ENCODE measurements at places on chromosomes 12 and 14.

DNA sequence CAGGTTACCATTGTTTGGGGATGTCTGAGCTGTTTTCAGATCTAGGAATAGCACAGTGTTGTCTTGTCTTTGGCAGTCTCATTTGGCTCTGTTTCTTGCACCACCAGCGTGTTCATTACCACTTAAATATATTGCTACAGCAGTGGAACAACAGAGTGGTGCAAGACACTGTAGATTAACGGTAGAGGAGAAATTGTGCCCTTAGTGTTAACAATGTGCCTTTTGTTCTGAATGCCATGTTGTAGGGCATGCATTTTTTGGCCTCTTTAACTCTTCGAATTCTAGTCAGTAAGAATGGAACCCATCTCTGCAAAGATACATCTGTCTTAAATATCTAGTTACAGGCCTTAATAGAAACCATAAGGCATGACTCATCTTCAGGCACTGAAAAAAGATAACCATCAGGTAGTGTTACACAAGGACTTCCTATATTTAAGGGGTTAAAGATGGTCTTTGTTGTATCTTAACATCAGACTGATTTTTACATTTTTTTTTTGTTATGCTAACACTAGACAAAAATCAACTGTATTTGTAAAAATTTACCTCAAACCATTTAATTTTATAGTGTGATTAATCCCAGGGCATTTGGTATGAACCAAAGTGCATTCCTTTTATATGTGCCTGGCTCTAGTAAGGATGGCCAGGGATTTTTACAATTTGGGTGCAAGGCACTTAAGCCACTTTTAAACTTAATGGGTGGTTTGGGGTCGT, 12.9 kb downstream of the DYRK2 start:
- no peak for DNase-seq

DNA sequence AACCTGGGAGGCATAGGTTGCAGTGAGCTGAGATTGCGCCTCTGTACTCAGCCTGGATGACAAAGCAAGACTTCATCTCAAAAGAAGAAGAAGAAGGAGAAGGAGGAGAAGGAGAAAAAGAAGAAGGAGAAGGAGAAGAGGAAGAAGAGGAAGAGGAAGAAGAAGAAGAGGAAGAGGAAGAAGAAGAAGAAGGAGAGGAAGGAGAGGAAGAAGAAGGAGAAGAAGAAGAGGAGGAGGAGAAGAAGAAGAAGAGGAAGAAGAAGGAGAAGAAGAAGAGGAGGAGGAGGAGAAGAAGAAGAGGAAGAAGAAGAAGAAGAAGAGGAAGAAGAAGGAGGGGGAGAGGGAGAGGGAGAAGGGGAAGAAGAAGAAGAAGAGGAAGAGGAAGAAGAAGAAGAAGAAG, 12.9 kb upstream of the KRT8 start:
- no peak for DNase-seq

GRCh38 chr12:51926718-51927117, 19.4 kb downstream of the ACVRL1 start:
- DNase-seq, result peak; percentile 55

DNA sequence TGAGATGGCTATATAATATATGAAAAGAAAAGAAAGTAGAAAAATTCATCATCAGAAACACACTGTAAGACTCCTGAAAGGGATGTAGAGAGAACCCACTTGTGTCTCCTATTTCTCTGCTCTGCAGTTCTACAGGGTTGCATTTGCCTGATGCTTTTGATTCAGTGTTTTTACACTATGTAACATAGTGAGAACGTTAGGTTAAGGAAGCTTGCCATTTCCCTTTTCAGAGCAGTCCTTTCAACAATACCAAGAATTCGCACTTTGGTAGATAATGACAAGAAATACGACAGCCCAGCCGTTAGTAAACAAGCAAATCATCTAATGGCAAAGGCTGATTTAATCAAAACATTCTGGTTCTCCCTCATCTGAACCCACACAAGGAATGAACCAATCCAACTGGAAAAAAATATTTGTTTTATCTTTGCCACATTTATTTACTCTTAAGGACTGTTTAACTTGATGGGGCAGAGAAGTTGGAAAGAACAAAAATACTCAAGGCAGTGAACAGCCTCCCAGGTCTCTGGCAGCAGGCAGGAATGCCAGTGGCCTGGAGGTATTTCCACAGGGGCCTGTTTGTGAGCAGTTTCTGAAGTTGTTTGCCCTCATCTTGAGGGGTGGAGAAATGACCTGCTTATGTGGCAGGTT, 30.8 kb upstream of the SOCS2 start:
- no peak for DNase-seq

GRCh38 chr14:37901978-37902377, 305.7 kb upstream of the SSTR1 start:
- no peak for DNase-seq

DNA sequence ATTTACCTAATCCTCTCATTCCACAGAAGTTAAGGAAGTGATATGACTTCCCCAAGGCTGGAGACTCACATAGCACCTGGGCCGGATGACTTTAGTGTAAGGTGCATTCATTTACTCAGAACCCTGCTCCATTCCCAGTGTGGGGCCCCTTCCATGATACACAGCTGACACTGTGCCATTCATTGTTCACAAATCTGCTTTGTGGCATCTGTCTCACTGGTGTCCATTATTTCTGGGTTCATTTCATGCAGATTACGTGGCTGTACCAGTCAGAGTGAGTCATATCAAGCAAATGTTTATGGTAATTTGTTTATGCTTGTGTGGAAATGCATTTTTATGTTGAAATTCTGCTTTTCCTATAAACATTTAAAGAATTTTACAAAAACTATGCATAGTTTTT, 5.2 kb downstream of the ANO4 start:
- DNase-seq, result no peak

- no peak for DNase-seq
Measured at GRCh38 chr14:33477797-33478196, 473.1 kb downstream of the EGLN3 start.

GRCh38 chr12:128570191-128571065, 253.3 kb downstream of the SLC15A4 start:
- no peak for DNase-seq

DNA sequence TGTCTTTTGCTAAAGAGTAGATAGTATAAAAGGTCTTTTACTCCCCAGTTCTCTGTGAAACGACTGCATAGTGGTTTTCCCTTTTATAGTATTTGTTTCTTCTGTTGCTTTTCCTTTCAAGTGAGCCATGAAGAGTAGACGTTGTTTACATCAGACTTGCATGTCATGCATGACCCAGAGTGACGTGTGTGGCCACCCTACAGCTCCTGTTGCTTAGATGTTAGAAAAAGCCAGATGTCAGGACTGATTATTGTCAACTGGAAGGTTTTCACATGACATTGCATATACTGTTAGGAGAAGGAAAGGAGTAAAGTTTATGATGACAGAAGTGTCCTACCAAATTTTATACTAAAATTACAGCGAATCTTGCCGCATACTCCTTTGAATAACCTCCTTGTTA, 1.3 kb upstream of the RD3L start:
- no peak for DNase-seq

- DNase-seq, result no peak
Measured at GRCh38 chr12:12610711-12611110, 965 bp upstream of the CREBL2 start.

GRCh38 chr12:102902093-102902492, 15.0 kb downstream of the PAH start:
- DNase-seq, result no peak

GRCh38 chr12:25194722-25195055, 271 bp downstream of the DNAI7 start:
- DNase-seq, result no peak

DNA sequence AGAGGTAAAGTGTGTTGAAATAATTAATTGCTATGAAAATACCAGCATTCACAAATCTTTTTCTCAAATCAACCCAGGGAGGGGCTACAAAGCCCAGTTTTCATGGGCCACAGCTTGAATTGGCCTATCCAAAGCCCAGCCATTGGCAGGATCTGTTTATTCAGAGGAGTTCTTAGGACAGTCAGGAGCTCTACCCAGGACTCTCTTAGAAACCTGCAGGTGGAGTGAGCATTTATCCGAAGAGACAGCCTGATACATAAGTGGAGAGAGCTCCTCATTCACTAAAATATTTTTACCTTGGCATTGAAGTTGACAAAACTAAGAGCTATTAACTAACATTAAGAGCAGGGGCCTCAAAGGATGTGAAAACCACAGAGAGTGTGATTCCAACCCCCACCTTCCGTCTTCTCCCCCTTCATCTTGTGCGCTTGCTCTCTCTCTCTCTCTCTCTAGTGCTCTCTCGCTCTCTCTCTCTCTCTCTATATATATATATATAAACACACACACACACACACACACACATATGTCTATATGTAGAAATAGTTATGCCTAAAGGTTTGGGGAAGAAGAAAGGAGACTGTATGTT, 315.5 kb downstream of the SNAPC1 start:
- DNase-seq, result no peak

- DNase-seq, result no peak
Measured at GRCh38 chr14:105010891-105011291, 10.0 kb downstream of the CDCA4 start.

DNA sequence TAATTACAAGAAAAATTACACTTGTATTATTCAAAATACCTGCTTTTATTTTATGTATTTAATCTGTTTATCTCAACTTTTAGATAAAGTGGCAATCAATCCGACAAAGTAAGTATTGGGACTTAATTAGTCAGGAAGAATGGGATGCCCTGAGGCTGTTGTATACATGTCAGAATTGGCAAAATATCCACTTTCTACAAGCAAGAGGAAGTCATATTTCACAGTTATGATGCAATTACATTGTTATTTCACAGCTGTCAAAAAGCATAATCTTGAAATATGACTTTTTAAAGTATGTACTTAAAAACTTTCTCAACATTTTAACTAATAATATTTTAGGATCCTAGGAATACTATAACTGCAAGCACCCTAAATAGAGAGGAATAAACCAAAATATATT, 357.1 kb upstream of the MGAT4C start:
- no peak for DNase-seq

- DNase-seq, result no peak
Measured at GRCh38 chr12:121805171-121806008, 1.6 kb downstream of the SETD1B start.

- DNase-seq, result no peak
Measured at GRCh38 chr14:65471038-65471878, 58.7 kb downstream of the FUT8 start.

DNA sequence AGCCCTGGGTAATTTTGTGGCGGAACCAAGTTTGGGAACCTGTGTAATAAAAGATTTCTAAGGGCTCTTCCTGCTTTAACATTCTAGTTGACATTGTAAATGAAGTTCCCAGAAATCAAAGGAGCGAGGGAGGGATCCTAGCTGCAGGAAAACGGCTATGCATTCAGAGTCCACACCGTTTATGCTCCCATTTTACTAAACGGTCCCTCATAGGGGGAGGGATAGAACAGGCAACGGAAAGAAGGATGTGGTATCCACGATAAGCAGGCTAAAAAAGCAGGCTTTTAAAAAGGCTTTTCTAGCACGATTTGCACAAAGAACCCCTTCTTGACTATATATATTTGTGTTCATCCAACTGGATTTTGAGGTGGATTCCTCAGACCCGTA, 559 bp downstream of the SYNJ2BP start:
- DNase-seq, result no peak

DNA sequence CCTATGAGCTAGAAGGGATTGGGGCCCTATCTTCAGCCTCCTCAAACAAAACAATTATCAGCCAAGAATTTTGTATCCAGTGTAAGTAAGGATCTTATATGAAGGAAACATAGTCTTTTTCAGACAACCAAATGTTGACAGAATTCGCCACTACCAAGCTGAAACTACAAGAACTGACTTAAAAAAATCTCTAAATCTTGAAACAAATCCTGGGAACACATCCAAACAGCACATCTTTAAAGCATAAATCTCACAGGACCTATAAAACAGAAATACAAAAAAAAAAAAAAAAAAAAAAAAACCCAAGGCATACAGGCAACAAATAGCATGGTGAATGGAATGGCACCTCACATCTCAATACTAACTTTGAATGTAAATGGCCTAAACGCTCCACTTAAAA, 41.3 kb upstream of the LMNTD1 start:
- DNase-seq, result no peak

DNA sequence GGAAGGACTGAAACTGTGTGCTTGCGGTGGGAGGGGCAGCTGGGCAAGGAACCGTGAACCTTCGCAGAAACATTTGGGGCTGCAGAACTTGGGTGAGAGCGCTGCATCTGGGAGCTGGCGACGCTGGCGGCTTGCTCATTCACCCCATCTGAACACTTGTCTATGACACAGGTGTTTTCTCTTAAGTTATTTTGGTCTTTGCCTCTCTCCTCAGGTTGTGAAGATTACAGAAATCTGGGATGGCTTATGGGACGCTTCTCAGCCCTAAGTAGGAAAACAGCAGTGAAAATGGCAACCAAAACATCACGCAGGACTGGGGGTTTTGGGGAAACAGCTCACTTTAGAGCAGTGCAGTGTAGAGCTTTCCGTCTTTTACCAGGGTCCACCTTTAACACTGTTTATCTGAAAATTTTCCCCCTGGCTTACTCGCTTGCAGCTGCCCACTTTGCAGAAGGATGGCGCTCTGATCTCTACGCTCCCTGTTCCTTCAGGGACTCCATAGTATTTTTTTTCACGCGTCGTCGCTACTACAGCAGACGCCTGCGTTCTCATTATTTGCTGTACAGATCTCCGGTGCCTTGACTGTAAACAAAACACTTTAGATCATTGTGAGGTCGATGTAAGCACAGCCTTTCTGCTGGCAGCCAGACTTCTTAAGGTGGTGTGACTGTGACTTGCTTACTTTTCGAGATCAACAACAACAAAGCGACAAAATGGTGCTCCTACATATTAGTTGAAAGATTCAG, 2.7 kb upstream of the CDKN1B start:
- peak; percentile 54 for DNase-seq

DNA sequence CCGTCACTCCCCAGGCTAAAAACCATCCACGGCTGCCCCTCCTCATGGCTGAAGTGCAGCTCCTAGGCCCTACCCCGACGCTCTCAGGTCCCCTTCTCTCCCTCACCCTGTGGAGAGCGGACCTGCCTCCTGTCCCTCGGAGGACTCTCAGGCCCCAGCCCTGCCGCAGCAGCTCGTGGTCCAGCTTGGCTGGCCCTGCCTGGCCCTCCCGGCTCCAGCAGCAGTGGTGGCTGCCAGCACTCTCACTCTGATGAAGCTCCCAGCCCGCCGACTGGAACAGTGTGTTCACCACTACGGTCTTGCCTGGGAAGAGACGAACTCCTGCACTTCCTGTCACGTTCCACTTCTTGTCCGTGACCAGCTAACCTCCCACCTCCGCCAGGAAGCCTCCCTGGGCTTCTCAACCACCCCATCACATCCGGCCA, 11.1 kb downstream of the BAG5 start:
- DNase-seq, result no peak

- DNase-seq, result no peak
Measured at GRCh38 chr12:68932128-68932960, 627 bp downstream of the CPM start.

GRCh38 chr14:23355871-23356435, 3.3 kb upstream of the SLC22A17 start:
- no peak for DNase-seq

- DNase-seq, result no peak
Measured at GRCh38 chr12:26721800-26722199, 111.2 kb downstream of the ITPR2 start.

GRCh38 chr12:120748242-120748641, 22.6 kb downstream of the ACADS start:
- no peak for DNase-seq
